ENCODE measurements at places on chromosomes 3 and 15.

GRCh38 chr15:90379263-90379662, 8.8 kb upstream of the IQGAP1 start:
- no peak for DNase-seq

DNA sequence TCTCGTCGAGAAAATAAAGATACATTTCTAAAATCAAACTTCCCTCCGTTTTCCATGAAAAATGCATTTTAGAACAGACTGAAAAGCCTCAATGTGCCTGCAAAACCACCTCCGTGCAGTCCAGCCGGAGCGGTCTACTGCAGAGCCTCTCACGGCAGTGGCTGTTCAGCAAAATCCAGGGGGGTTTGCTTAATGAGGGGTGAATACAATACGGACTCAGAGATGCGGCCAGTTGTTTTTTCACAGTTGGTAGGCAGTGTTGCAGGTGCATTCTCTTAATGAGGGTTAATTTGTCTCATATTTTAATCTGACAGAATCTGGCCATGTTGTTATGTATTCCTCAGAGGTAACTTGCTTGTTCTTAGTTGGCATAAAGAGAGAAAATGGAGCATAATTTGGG, 223.0 kb downstream of the EBLN2 start:
- no peak for DNase-seq

DNA sequence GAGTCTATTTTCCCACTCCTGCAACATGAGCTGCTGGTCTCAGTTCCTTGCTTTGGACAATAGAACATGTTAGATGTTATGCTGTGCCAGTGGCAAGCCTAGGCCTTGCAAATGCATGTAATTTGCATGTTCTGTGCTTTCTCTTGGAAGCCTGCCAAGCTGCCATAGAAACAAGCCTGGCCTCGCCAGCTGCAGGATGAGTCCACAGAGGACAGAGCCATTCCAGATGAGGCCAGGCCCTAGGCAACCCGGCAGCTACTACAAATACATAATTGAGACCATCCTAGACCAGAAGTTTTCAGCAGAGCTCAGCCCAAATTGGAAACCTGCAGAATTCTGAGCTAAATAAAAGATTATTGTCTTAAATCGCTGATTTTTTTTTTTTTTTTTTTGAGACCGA, 39.6 kb downstream of the TRIM69 start:
- no peak for DNase-seq

- DNase-seq: no peak
These were observed 366.2 kb downstream of the ZIC1 start for GRCh38 chr3:147775411-147775810.

DNA sequence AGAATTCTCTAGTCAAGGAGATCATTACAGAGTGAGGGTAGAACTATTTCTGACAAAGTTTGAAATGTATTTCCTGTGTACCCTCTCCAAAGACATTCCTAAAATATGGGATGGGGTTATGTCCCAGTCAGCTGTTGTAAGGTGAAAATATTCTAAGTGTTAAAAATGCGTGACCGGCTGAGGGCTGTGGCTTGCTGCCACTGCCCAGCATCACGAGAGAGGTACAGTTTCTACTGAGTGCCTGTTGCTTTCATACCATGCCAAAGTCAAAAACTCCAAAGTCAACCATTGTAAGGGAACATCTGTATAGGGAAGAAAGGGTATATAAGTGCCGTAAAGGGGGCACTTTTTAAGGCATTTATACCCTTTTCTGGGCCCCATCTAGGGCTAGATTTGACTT, 30.9 kb downstream of the MAP6D1 start:
- DNase-seq: no peak

GRCh38 chr3:98326105-98326893, 27.4 kb upstream of the OR5K4 start:
- DNase-seq: no peak

DNA sequence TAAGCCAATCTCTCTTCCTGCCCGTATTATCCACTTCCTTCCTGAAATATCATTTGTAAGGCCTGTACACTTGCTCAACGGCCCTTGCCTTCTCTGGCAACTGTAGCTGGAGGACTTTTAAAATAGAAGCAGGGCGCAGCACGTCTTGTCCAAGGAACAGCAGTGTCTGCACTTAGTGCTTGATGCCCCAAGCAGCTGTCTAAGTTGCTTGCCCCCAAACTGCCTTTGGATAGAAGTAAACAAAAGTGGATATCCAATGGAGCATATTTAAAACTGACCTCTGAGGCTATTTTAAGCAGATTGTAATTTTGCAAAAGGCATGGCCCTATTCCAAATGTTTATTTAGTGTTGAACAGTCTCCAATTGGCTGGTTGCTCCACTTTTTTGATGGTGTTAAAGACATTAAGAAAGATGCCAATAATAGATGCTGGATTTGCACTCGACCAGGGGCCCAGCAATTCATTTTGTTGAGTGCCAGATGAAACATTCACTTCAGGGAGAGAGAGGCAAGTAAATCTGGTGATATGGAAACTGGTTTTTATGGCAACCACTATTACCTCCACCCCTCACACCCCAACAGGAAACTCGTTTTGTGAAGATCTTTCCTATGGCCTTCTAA, 526.8 kb upstream of the TBL1XR1 start:
- DNase-seq: no peak

DNA sequence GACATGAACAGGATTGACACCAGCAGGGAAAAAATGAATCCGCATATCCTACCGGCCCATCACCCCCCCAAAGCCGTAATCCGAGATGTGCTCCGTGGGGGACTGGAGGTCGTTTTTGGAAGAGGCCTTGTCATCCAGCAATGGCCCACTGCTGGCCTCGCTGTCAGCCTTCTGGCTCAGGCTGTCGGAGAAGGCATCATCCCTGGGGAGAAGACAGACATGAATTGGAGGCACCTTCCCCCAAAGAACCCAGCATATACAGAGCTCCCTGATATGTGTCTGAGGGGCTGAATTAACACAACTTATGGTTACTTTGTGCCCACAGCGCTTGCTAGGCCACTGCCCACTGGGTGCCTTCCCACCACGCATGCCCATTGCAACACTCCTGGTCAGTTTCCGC, 29.6 kb upstream of the RAD18 start:
- no peak for DNase-seq

DNA sequence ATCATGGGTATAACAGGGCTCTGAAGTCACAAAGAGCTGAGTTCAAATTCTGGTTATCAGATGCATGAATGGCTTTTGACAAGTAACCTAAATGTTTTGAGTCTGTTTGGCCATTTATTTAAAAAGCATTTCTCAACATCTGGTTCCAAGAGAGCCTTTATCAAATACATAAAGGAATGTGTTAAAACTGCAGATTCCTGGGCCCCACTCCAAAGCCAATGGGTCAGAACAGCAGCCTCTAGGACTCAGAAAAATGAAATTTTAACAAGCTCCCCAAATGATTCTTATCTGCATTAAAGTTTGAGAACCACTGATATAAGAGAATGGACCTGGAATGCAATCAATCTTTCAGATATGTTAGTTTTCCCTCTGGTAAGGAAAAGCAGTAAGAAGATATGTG, 3.4 kb downstream of the B4GALT4 start:
- no peak for DNase-seq

GRCh38 chr3:123096731-123097130, 29.9 kb downstream of the PDIA5 start:
- no peak for DNase-seq

DNA sequence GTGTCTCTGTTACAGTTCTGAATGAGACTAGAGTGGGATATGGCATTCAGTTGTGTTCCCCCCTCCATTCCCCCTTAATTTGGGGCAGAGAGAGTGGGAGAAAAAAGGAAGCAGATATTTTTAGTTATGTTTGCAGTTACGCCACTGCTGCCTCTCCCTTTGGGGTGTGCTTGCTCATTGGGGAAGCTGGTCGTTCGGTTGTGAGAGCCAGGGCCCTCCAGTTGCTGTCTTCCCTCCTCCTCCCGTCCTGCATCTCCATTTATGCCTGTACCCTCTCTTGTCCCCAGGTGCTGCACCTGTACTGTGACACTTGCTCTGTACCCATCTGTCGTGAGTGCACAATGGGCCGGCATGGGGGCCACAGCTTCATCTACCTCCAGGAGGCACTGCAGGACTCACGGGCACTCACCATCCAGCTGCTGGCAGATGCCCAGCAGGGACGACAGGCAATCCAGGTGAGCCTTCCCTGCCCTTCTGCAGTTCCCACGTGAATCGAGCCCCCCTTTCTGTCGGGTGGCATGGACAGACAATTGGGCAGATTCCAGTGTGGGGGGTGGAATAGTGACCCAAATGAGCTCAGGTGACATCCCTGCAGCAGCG, 55.8 kb downstream of the TRIM71 start:
- DNase-seq: no peak

- no peak for DNase-seq
These were observed 19.2 kb downstream of the KLF13 start for GRCh38 chr15:31345606-31346366.

DNA sequence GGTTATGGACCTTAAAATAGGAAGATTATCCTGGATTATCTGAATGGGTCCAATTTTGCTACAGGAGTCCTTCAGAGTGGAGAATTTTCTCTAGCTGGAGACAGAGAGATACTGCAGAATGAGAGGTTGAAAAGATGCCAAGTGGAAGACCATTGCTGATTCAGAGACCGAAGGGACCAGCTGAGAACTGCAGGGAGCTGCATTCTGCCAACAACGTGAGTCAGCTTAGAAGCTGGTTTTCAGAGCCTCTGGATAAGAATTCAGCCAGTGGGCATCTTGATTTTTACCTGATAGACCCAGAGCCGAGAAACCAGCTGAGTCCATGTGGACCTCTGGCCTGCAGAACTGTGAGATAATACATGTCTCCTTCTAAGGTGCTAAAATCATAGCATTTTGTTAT, 234.0 kb downstream of the NR2F2 start:
- no peak for DNase-seq

DNA sequence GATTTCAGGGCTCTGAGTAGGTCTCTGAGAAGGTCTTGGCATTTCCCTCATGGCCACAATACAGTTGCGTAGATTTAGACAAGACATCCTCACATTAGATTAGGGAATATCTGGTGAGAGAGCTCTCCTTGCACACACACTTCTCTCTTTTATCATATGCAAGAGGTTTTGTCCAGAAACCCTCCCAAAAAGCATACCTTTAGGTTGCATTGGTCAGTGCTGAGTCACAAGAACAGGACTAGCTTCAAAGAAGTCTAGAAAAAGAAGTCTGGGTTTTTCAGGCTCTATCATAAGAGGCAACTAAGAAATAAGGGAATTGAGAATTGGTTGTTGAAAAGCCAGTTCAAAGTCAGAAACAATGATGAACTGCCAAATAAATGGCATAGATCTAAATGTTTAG, 40.1 kb upstream of the MITF start:
- no peak for DNase-seq

DNA sequence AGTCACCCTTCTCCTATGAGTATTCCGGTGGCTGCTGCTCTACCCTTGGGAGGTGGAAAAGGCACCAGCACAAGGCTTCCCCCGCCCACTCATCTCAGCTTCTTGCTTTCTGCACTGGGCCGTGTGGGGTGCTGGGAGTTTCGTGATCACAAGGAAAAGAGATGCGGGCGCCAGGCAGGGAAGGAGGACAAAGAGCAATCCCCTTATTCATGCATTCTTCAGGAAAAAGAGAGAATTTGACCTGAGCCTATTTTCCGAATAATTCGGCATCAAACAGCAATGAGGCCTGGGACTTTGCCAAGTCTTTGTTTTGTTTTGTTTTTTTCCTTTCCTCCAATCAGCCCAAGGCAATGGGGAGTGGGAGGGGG, 102.2 kb upstream of the LPP start:
- DNase-seq: no peak

All from stimulated activated CD4-positive, alpha-beta T cell treated with anti-CD3 and anti-CD28 coated beads, Interleukin-1b, Interleukin-23, amount 100 ng/mL, for 4 hours (primary cell).